ENCODE measurements at places on chromosomes 4 and X.

GRCh38 chrX:153333821-153334653 lies at the start of gene ZNF275:
ZNF275 (plus strand) TSS chrX:153334153; CDS start chrX:153336680, 2,527 bp downstream.
- peak; percentile 78 for DNase-seq

DNA sequence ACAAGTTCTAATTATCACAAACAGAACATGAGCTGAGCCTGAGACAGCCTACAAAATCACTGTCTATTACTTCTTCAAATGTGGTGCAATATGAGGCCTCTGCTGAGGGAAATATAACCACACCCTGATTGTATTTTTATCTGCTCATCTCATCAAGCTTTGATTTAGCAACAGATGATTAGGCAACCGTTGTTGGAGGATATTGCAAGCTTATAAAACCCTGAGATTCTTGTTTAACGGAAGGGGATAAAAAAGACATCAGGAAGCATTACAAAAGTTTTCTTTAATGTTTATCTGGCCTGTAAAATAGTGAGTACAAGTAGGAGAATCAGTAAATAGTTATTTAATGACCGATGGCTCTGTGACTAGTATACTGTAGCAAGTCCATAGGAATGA lies 108.5 kb downstream of the ZNF330 start:
- no peak for DNase-seq

DNA sequence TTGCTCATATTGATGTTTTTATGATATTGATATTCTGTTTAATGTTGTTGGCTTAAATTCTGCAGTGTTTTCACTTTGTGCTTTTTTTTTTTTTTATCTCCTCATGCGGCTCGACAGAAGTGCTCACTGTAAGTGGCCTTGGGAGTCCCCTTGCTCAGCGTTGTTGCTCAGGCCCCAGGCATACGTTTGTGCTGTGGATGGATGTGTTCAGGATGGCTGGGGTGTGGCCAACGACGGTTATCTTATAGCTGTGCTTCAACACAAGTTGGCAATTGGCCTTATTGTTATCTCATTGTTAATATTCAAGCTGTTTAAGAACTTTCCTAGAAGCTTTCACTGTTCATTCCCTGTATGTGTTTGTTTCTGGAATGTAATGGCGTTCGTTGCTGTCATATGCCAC lies 36.4 kb upstream of the CLCN4 start:
- DNase-seq: no peak

DNA sequence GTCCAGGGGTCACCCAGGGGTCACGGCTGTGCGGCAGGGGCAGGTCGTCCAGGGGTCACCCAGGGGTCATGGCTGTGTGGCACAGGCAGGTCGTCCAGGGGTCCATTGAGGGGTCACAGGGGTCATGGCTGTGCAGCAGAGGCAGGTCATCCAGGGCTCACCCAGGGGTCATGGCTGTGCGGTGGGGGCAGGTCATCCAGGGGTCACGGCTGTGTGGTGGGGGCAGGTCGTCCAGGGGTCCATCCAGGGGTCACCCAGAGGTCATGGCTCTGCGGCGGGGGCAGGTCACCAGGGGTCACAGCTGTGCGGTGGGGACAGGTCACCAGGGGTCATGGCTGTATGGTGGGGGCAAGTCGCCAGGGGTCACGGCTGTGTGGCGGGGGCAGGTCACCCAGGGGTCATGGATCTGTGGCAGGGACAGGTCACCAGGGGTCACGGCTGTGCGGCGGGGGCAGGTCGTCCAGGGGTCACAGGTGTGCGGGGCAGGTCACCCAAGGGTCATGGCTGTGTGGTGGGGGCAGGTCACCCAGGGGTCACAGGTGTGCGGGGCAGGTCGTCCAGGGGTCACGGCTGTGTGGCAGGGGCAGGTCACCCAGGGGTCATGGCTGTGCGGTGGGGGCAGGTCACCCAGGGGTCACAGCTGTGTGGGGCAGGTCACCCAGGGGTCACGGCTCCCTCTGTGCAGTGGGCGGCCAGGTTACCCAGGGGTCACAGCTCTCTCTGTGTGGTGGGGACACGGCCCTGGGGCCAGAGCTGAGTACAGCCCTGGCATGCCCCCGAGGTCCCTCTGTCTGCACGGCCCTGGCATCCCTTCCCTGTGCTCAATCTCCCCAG lies 16.0 kb downstream of the ATP5ME start:
- DNase-seq: no peak

GRCh38 chr4:92184566-92184965 lies 119.2 kb upstream of the GRID2 start:
- DNase-seq: no peak

DNA sequence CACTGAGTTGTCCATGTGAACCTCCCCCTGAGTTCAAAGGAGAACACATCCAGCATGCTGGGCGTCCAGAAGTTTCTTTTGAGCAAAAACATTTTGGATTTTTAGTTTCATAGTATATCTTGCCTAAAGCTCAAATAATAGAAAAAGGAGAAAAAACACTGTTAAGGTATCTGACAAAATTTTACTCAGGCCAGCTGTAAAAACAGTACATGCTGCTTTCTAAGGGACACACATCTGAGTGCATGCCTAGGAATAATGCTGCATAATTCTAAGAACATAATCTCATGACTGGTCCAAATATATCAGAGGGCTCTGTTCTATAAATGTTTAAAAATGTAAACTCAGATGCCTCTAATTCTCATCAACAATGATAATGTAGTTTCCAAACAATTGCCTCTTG lies 561.3 kb upstream of the INTU start:
- no peak for DNase-seq
